ENCODE measurements at places on chromosomes 7 and 10.

GRCh38 chr7:100021297-100021696 is 5.9 kb downstream of the ZKSCAN1 start:
- no peak for DNase-seq

DNA sequence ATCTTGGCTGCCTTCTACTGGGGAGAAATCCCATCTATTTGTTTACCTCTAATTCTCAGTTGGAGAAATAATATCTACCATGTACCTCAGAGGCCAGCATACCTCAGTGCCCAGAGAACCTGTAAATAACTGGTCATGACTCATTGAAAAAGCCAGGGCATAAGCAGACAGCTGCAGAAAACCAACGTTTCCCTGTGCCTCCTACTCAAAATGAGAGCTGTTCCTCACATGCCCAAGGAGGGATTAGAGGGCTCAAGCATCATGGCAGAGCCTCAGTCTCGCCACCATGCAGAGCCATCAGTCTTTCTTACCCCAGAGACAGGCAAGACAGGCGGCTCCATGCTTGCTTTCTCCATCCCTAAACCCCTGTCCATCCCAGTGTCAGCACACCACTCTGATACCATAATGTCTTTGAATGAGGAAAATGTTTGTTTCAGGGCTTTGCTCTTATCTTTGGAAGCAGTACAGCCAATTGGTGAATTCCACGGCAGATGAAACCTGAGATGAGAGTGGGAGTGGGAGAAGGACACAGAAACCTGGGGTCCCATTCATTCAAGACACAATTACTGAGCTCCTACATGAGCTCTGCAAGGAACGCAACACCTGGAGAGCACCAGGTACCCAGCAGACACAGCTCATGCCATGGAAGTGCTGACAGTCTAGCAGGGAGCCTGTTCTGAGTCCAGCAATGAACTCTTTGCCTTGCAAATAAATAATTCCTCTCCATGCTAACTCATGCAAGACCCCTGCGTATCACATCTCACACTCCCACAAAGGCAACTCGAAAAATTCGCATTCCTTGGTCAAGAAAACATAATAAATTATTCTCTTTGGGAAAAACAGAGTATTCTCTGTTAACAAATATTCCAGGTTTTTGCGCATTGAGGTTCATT is 21.1 kb downstream of the PON1 start:
- DNase-seq, result no peak

DNA sequence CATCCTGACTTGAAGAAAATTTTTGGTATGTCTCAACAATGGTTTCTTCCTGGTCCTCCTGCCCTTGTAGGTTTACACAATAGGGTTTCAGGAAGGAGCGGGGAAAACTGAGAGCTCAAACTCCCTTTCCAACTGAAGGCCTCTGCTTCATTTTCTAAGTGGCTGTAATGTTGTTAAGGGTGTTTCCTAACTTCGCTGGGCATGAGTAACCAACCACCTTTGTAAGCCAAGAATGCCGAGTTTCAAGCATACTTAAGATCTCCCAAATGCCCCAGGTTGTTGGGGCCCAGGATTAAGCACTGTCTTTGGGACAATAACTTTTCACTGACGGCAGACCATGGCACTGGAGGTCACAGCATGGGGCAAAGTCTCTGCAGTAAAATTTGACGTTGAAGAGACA is 33.6 kb upstream of the DRGX start:
- DNase-seq, result no peak

- DNase-seq, result no peak
Measured at GRCh38 chr7:106480616-106481031, 180.3 kb downstream of the CCDC71L start.

DNA sequence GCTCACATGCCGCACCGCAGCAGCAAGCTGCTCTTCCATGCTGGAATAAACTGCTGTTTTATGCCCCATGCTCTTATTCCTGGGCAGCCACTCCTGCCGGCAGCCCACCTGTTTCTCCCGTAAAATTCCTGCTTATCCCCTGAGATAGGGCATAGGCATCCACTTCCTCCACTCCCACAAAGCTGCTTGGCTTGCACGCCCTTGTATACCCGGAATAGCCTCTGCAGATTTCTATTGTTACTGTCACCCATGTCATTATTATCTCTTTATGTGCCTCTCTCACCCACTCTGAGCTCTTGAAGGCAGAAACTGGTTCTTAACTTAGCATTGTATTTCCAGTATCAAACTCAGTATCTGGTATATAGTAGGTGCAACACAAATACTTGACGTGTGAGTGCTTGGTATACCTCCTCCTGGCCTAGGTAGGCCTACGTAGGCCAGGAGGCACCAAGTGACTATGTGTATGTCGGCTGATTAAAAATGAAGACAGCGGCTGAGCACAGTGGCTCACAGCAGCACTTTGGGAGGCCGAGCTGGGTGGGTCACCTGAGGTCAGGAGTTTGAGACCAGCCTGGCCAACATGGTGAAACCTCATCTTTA is 193.4 kb downstream of the CCDC3 start:
- DNase-seq, result no peak

DNA sequence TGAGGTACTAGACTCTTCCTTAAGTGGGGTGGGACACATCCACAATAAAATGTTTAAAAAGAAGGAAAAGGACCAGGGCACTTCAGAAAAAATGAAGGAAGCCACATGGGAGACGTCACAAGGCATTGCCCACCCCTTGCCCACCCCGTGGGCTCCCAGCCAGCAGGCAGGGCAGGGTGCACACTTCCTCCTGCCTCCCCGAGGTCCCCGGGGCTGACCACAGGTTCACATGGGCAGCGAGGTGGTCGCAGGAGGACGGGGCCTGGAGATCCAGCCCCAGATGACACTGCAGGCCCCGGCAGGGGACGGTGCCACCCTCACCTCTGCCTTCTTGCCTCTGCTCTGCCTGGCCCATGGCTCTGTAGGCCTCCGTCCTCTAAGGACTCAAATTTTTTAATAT is 45.6 kb downstream of the PWWP2B start:
- peak; percentile 45 for DNase-seq

DNA sequence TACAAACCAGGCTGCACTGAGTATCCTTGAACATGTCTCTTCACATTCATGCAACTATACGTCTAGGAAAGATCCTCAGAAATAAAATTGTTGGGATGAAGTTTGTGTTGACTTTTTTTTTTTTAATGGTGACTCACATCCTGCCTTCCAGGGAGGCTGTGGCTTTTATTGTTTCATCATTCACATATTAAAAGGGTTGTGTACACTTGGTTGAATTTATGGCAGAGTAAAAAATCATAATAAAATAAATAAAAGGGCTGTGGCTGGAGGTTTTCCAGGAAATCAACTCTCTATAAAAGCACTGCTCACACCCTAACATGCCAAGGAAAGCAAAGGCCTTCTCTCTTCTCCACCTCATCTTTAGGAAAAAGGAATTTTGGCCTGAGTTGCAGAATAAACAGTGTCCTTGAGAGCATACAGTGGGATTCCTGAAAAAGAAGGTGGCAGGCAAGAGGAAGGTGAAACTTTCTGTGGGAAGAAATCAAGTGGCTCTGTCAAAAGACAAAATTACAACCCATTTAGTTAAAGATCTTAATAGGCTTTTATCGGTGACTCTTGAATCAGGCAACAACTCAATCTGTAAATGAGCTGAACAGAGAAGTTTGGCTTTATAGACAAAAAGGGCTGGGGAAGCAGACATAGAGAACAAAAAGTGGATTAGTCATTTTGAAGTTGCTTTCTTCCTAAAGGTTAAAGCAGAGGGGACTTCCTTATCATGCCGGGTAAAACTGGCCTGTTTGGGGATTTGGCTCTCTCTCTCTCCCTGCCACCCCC is 41.6 kb upstream of the FHIP2A start:
- no peak for DNase-seq

- no peak for DNase-seq
Measured at GRCh38 chr7:121420976-121421375, 24.9 kb upstream of the FAM3C start.

GRCh38 chr10:15123749-15124184 is 26.6 kb downstream of the RPP38 start:
- no peak for DNase-seq

DNA sequence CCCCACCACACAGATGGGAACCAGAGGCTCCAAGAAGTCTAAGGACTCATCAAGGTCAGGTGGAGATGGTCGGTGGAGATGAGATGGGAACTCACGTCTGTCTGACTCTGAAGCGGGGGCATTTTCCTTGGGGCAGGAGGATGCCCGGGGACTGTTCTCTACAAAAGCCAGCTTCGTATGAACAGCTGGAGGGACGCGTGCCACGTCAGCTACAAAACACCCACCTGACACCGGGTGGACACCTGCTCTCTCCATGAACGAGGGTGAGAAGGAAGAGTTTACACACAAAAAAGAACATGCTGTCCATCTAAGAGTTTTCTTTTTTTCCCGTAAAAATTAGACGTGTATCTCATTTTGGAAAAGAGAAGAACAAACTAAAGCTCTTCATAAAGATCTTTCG is 47.7 kb downstream of the C10orf143 start:
- no peak for DNase-seq

GRCh38 chr7:96004578-96004977 is 232.2 kb downstream of the DYNC1I1 start:
- DNase-seq, result no peak

- DNase-seq, result no peak
Measured at GRCh38 chr7:144866189-144866588, 30.3 kb upstream of the TPK1 start.

- no peak for DNase-seq
Measured at GRCh38 chr7:17947620-17948019, 7.3 kb upstream of the SNX13 start.

GRCh38 chr7:13032576-13032975 is 345.1 kb downstream of the ARL4A start:
- no peak for DNase-seq

GRCh38 chr7:131649003-131649541 is 92.6 kb upstream of the PODXL start:
- DNase-seq, result peak; percentile 40

GRCh38 chr10:3217301-3217700 is 44.7 kb upstream of the PITRM1 start:
- DNase-seq, result no peak

- no peak for DNase-seq
Measured at GRCh38 chr10:116961406-116962251, 43.4 kb downstream of the SHTN1 start.

- no peak for DNase-seq
Measured at GRCh38 chr7:90972906-90973550, 291.2 kb upstream of the FZD1 start.

- no peak for DNase-seq
Measured at GRCh38 chr7:7178906-7179305, 3.4 kb upstream of the C1GALT1 start.

GRCh38 chr10:43419997-43420368 is 11.0 kb upstream of the HNRNPF start:
- no peak for DNase-seq

GRCh38 chr7:33971106-33971505 is 65.8 kb downstream of the BMPER start:
- no peak for DNase-seq

GRCh38 chr7:140684066-140684950 is 11.6 kb downstream of the ADCK2 start:
- DNase-seq, result no peak

GRCh38 chr7:90210475-90210874 is 1.1 kb upstream of the STEAP2 start:
- no peak for DNase-seq

DNA sequence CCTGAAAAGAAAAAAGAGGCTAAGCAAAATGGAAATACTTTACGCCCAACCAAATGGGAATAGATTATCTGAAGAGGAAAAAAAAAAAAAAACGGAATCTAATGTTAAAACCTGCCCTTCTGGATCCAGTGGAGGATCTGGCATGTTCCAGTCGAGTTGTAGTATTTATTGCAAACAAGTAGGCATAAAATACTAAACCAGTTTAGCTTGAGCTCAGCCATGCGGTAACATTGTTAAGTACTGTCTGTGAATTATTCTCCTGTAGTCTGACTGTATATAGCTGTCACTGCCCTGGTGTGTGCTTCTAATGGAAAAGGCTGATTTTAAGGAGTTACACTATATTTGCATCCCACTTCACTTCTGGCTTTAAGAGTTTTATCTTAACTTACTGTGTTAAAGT is 40.3 kb downstream of the CELF2 start:
- no peak for DNase-seq

GRCh38 chr10:125538947-125539731 is 143.8 kb downstream of the TEX36 start:
- DNase-seq, result no peak

GRCh38 chr7:4214291-4215155 is 467.6 kb upstream of the FOXK1 start:
- DNase-seq, result peak; percentile 64

All from Right ventricle myocardium inferior (tissue), 1 donor.